ENCODE measurements at places on chromosomes 7 and 10. TPM values are rescaled to one million over a fixed set of nuclear protein-coding genes. Genes with fewer than 3 reads are reported as not detected.

The DEPP1 gene
- 0.50 TPM for total RNA-seq

The INA gene
- total RNA-seq, result 36.4 TPM

The EPHA1 gene
- total RNA-seq, result not detected

The TMEM72 gene
- total RNA-seq, result not detected

The MLLT10 gene
- total RNA-seq, result 58.1 TPM

GRCh38 chr7:155674556-155674955 is 30.1 kb downstream of the RBM33 start:
- H3K4me3 ChIP-seq, result no peak overlapping the region
- DNase-seq, result no peak
- H3K27me3 ChIP-seq, result no peaks in the 10 kb centered on the region
- peaks cover 2% of the 10 kb centered on the region for H3K36me3 ChIP-seq
- peaks cover 19% of the 10 kb centered on the region for H3K4me1 ChIP-seq
- H3K27ac ChIP-seq, result no peak overlapping the region

DNA sequence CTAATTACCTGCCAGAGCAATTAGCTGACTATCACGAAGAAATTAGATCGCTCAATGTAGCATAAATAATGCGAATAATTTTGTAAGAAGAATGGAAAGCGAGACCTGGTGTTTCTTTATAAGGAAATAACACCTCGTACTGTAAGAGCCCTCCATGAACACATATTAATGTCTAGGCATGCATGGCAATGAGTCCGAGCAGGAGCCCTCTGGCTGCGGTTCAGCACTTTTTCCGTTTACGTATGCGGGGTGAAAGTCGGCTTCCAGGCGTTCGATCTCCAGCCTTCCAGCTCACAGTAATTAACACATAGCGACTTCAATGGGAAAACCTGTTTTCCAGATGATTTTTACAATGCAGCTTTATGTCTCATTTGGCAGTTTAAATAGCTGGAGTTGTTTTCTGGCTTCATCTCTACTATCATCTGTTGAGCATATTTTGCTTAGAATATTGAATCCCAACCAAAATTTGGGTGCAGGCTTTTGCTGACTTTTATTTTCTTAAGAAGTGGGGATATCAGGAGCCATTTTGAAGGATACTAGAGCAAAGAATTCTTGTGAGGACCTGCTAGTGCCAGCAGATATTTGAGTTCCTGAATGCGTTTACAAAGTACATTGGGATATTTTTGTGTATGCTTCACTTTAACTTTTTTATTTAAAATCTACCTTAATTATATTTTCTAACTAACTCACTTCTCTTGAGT is 7.2 kb upstream of the SP8 start:
- H3K4me3 ChIP-seq, result peak overlapping the region; percentile 78
- peaks cover 91% of the 10 kb centered on the region for H3K27me3 ChIP-seq
- no peak for DNase-seq
- no peak overlapping the region for H3K27ac ChIP-seq
- peaks cover 64% of the 10 kb centered on the region for H3K4me1 ChIP-seq
- no peaks in the 10 kb centered on the region for H3K36me3 ChIP-seq

DNA sequence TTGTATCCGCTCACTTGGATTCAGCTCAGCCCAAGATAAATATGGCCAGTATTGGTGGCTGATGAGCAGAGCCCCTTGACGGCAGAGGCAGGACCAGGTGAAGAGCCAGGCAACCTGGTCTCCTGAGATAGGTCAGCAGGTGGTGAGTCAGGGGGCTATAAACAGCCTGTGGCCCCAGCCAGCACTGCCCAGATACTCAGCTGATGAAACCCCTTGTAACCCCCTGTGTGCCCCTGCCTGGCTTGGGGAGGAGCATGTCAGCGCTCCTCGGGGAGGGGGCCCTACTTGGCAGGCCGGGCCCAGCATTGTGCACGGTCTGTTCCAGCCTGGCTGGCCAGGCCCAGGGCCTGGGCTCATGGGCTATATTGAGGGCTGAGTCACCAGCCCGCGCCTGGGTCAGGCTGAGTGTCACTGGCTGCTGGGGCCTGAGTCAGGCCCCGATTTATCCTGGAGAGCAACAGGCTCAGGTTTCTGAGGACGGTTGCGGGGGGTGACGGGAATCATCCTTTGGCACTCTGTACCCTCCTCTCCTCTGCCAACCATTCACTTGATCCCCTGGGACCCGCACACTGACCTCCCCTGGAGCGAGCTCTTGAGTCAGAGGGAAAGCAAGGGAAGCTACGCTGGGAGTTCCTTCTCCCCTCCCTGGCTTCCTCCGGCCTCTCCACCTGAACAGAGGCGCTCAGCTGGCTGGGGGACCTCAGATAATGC is 2.8 kb upstream of the FLNC start:
- no peaks in the 10 kb centered on the region for H3K36me3 ChIP-seq
- no peak overlapping the region for H3K27ac ChIP-seq
- H3K4me1 ChIP-seq, result peaks cover 17% of the 10 kb centered on the region
- DNase-seq, result no peak
- H3K27me3 ChIP-seq, result peaks cover 39% of the 10 kb centered on the region

- H3K27ac ChIP-seq, result no peak overlapping the region
- H3K4me1 ChIP-seq, result peaks cover 19% of the 10 kb centered on the region
- H3K27me3 ChIP-seq, result no peaks in the 10 kb centered on the region
- no peaks in the 10 kb centered on the region for H3K36me3 ChIP-seq
These were observed 8.2 kb downstream of the NT5C3A start for GRCh38 chr7:33054261-33054964.

DNA sequence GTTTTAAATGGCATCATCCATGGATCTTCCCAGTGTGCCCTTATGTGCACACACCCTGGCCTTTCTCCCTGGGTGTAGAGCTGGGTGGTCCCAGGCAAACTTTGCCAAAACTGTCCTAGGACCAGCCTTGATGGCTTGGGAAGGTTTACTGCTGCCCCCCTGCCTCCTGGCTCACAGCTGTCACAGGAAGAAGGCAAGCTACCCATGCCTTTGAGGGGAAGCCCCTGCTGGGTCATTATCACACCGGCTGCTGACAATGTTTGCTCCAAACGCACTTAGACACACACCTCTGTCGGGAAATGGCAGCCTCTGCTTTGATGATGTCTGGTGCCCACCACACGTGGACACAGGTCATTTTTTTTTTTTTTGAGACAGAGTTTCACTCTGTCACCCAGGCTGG is 25.2 kb upstream of the FIGNL1 start:
- no peaks in the 10 kb centered on the region for H3K36me3 ChIP-seq
- H3K4me1 ChIP-seq, result no peaks in the 10 kb centered on the region
- H3K4me3 ChIP-seq, result no peak overlapping the region
- H3K27me3 ChIP-seq, result no peaks in the 10 kb centered on the region
